ENCODE measurements at places on chromosomes 1 and 21.

DNA sequence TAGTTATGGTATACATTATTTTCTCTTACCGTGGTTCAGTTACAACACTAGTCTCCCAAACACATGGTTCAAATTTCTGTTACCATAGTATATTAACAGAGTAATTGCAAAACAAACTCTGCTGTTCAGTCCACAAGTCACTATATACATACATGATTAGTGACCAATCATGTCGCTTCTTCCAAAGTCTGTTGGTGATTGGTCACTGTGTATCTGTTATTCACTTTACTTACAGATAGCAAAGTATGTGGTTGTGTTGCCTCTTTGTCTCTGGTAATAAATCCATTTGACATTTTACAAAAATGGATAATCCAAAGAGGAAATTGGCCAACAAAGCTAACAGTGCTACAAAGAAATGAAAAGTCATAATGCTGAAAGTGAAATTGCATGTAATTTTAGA is 107.2 kb downstream of the RABGAP1L start:
- no peak for DNase-seq

DNA sequence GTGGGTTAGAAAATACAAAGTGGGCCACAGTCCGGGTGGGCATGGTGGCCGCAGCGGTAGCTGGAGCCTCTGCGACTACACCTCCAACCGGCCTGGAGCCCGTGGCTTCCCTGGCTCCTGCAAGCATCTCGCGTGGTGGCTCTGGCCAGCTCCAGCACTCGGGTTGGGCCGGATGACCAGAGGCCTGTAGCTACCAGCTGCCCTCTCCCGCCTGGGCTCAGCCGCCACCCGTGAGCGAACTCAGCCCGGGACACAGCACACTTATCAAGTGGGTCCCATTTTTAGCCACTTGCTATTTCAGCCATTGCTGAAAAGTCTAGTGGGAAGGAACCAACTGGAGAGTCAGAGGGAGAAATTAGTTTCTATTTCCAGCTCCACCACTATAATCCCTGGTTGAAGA is 107.7 kb upstream of the CACYBP start:
- DNase-seq = no peak

- no peak for DNase-seq
Measured at GRCh38 chr1:8903410-8903809, 24.9 kb upstream of the ENO1 start.

- no peak for DNase-seq
Measured at GRCh38 chr1:162697140-162697895, 65.1 kb downstream of the DDR2 start.

GRCh38 chr1:59672851-59673572 is 141.7 kb upstream of the HOOK1 start:
- no peak for DNase-seq

GRCh38 chr1:209583408-209583807 is at the start of gene CAMK1G:
Gene CAMK1G, plus strand, starts transcription at chr1:209583714. Its CDS starts 11,270 bp downstream, at chr1:209594984.
- DNase-seq = no peak

DNA sequence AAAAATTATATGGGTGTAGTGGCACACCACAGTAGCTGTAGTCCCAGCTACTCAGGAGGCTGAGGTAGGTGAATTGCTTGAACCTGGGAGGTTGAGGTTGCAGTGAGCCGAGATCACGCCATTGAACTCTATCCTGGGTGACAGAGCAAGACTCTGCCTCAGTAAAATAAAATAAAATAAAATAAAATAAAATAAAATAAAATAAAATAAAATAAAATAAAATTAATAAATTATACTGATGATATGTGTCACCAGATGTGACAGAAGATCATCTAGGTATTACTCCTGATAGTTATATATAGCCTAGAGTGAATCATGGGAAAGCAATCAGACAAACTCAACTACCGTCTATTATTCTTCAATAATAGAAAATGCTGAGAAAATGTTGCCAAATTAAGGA is 972.5 kb downstream of the MRPL39 start:
- DNase-seq = no peak

Measured in GM12878 (cell line).